Adrenal gland (tissue), 19 donors: ENCODE measurements at places on chromosomes 2 and 18. TPM values are rescaled to one million over a fixed set of nuclear protein-coding genes. Genes with fewer than 3 reads are reported as not detected.

Gene RAPH1
- 6.3 TPM for polyA plus RNA-seq

Gene HOXD12
- not detected for polyA plus RNA-seq

Gene SLC4A5
- 0.51 TPM for polyA plus RNA-seq

Gene TMEM37
- polyA plus RNA-seq = 8.5 TPM

Gene RPRM
- polyA plus RNA-seq = 5.0 TPM

Gene KYNU
- polyA plus RNA-seq = 3.9 TPM

Gene C2orf69
- polyA plus RNA-seq = 7.8 TPM

Gene EFHD1
- 12.9 TPM for polyA plus RNA-seq

Gene OBSL1
- polyA plus RNA-seq = 63.9 TPM

Gene RESP18
- not detected for polyA plus RNA-seq

Gene OTOS
- polyA plus RNA-seq = not detected

Gene ALPP
- polyA plus RNA-seq = not detected

Gene MRPS5
- 93.4 TPM for polyA plus RNA-seq

Gene CELF4
- polyA plus RNA-seq = 15.1 TPM

Gene FEV
- 3.5 TPM for polyA plus RNA-seq

Gene ANKRD62
- polyA plus RNA-seq = not detected

Gene LYPD6
- 0.16 TPM for polyA plus RNA-seq

Gene IHH
- not detected for polyA plus RNA-seq

Gene PLA2R1
- polyA plus RNA-seq = 7.3 TPM

Gene NPHP1
- 10.3 TPM for polyA plus RNA-seq

Gene COBLL1
- polyA plus RNA-seq = 25.8 TPM

Gene MYO5B
- polyA plus RNA-seq = 2.8 TPM

Gene ANKRD53
- 1.5 TPM for polyA plus RNA-seq

Gene ACMSD
- not detected for polyA plus RNA-seq

Gene ASXL3
- 0.16 TPM for polyA plus RNA-seq

Gene RGPD4
- polyA plus RNA-seq = not detected

Gene CLEC4F
- polyA plus RNA-seq = 0.32 TPM

Gene GPR35
- 3.5 TPM for polyA plus RNA-seq

Gene REG3A
- 86.7 TPM for polyA plus RNA-seq

Gene SCTR
- polyA plus RNA-seq = 0.35 TPM

Gene PLGLB1
- 3.1 TPM for polyA plus RNA-seq

Gene SERPINB10
- polyA plus RNA-seq = not detected

Gene C18orf54
- 0.64 TPM for polyA plus RNA-seq

Gene RIT2
- 0.20 TPM for polyA plus RNA-seq

Gene AGXT
- 0.16 TPM for polyA plus RNA-seq

Gene G6PC2
- 0.17 TPM for polyA plus RNA-seq

Gene WNT6
- polyA plus RNA-seq = not detected

Gene SH3RF3
- 14.2 TPM for polyA plus RNA-seq

Gene BOLL
- not detected for polyA plus RNA-seq

Gene ODC1
- 204 TPM for polyA plus RNA-seq

Gene ARHGAP28
- polyA plus RNA-seq = 3.0 TPM

Gene PRSS56
- 0.07 TPM for polyA plus RNA-seq

Gene ESPNL
- polyA plus RNA-seq = 1.2 TPM
